Activated T-cell treated with anti-CD3 and anti-CD28 coated beads for 4 hours (primary cell): ENCODE measurements at places on chromosomes 1 and 21.

DNA sequence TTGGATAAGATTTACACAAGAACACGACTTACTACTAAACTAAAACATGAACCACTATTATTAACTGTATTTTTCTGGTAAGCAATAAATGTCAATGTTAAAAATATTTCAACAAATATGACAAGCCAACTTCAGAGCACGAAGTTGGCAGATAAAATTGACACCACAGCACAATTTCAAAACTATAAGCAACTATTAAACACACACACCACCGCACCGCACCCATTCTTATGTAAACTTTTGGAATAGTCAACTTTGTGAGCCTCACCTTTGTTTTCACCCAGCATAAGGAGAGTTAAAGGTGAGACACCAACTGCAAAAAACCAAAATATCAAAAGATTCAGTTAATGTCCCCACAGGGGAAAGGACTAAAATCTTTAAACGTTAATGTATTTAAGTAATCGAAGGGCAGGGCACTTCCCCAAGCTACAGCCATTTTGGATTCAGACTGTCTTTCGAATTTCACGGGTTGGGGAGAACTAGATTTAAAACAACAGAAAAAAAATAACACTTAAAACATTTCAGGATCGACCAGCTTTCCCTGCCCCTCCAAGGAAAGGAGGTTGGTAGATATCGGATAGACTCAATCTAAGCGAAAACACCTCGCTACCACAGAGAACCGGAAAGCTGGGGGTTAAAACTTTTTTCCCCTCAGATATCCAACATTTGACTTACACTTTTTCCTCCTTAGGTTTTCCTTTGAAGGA, 872 bp downstream of the GPBP1L1 start:
- no peak for DNase-seq

DNA sequence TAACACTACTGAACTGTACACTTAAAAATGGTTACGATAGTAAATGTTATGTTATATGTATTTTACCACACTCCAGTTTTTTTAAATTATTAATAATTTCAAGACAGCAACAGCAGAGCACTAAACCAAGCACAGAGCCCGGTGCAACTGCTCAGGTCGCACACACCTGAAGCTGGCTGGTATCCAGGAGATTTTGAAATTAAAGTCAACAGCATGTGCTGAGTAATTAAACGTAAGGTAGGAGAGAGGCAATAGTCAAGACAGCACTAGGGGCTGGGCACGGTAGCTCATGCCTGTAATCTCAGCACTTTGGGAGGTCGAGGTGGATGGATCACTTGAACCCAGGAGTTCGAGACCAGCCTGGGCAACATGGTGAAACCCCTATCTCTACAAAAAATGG, 35.1 kb upstream of the SLC30A10 start:
- DNase-seq = no peak

GRCh38 chr1:15848143-15848928, 829 bp downstream of the SPEN start:
- DNase-seq = peak; percentile 19

DNA sequence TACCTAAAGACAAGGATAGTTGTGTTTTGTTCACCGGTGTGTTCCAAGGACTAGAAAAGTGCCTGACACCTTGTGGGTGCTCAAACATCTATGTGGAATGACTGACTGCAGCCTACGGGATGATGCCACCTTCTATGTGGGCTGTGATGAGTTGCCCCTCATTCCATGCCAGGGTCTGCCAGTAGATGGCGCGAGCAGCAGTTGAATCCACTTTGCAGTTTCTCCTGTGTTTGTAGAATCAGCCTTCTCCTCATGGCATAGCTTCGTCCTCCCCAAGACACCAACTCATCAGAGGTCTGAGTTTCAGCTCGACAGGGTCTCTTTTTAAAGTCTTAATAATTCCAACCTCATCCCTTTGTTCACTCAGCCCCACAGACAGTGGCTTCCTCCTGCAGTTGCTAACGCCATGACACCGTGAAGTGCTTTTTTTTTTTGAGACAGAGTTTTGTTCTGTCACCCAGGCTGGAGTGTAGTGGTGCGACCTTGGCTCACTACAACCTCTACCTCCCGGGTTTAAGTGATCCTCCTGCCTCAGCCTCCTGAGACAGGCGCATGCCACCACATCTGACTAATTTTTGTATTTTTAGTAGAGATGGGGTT, 133.7 kb downstream of the CAPN8 start:
- peak; percentile 26 for DNase-seq

GRCh38 chr21:37155186-37155585, 82.1 kb downstream of the TTC3 start:
- DNase-seq = no peak

DNA sequence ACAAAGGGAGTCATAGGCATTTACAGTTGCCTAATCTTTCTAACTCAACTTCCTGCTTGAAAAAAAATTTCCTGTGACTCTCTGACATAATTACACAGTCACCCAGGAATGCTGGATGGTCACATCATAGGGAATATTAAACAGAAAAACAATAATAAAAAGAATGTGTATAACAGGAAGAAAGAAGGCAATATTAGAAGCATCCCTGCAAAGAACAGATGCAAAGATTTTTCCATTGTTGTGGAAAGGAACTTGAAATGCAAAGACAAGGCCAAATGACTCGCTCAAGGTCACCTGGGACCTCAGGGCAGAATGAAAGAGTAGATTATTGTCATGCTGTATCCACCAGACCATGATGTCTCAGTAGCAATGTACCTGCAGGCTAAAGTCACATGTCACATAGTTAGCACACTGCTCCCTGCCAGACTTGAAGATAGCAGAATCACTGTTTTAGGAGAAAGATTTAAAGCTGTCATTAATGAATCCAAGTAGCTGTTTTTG, 184.3 kb downstream of the CYYR1 start:
- no peak for DNase-seq

- DNase-seq = no peak
Observed at GRCh38 chr1:181525104-181525721, 41.9 kb downstream of the CACNA1E start.

- DNase-seq = no peak
Observed at GRCh38 chr1:184788970-184789369, 34.3 kb upstream of the EDEM3 start.

GRCh38 chr1:42364542-42364941, 16.1 kb upstream of the RIMKLA start:
- no peak for DNase-seq

DNA sequence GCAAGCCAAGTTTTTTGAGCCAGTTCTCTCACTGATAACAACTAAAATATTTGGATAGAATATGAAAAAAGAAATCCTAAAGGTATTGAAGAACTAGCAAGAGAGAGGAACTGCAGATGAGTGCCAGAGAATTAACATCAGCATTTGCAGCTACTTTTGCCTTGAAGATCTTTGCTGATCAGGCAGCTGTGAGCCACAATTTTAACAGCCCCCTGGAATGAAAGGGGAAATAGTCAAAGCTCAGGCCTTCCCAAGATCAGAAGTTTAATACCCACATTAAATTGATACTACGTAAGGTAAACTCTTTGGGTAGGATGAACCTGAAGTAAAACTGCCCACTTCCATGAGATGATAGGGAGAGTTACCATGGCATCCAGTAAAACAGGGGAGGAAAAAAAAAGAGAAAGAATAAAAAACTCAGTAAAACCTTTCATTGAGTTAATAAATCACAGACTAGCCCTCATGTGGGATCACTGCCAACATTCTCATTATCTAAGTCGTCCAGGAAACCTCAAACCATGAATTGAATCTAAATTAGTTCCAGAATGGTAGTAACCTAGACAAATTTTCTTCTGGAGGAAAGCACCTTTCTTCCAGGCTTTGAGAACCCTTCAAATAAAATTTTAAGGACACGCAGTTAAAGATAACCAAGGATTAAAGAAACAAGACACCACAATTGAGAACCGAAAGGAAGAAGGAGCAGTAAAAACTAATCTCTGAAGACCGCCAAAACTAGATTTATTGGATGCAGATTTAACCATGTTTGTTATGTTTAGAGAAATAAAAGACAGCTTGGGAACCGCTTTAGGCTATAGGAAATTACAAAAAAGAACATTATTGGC, 28.3 kb downstream of the SCP2 start:
- DNase-seq = no peak

- no peak for DNase-seq
Observed at GRCh38 chr1:71908871-71909390, 373.4 kb downstream of the NEGR1 start.

GRCh38 chr1:183734543-183735036, 70.3 kb upstream of the RGL1 start:
- no peak for DNase-seq

- peak; percentile 88 for DNase-seq
Observed at GRCh38 chr1:206635080-206635977, at the start of gene DYRK3. TSS of gene DYRK3 (plus strand) at chr1:206635536. CDS start at chr1:206635704, 168 bp downstream.

GRCh38 chr1:238252033-238252802, 361.5 kb upstream of the ZP4 start:
- DNase-seq = peak; percentile 1

- DNase-seq = no peak
Observed at GRCh38 chr1:67333603-67334002, 25.9 kb downstream of the IL12RB2 start.

DNA sequence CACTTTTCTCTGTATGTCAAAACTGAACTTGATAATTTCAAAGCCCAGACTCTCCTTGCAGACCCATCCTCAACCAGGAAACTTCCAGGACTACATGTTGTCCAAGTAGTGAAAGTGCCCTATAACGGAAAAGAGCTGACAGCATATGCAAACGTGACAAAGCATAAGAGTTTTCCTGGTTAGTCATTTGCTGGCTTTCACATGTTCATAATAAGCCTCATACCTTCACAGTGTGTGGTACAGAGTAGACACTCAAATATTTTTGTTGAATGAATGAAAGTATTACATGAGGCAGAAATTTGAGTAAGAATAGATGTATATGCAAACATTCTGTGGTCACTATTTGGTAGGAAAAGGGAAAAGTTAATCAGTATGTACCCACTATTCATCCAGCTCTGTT, 473.3 kb downstream of the MRPL39 start:
- DNase-seq = no peak

DNA sequence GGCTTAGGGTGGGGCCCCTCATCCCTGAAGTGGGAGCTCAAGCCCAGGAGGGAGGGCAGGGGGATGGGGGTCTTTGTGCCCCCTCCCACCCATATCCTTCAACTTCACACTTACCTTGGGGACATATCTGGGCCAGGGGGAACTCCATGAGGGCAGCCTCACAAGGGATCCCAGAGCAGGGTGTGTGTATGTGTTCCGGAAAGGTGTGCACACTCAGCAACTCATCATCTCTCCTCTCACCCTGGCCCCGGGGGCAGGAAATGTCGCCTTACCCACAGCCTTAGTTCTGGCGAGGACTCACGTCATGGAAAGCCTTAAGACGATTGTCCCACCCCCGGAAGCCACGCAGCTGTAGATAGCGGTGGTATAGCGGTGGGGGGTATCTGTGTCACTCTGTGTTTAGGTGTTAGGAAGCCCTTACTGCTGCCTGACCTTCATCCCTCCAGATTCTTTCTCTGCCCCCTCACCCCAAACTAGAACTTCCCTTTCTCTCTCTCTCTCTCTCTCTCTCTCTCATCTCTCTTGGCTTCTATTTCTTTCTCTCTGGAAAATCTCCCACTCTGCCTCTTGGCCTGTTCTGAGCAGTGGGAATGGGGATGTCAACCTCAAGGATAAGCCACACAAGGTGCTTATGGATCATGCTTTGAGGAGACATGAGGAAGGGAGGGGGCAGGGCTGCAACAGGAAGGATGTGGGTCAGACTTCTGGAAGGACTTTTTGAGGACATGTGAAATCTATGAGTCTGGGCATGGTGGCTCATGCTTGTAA, at the start of gene SH2D2A:
TSS of gene SH2D2A (minus strand) at position 288 of the 768 bp plus-strand sequence. CDS start at position 148, 140 bp downstream.
- DNase-seq = peak; percentile 94

- no peak for DNase-seq
Observed at GRCh38 chr1:44043176-44044070, 12.2 kb upstream of the SLC6A9 start.

DNA sequence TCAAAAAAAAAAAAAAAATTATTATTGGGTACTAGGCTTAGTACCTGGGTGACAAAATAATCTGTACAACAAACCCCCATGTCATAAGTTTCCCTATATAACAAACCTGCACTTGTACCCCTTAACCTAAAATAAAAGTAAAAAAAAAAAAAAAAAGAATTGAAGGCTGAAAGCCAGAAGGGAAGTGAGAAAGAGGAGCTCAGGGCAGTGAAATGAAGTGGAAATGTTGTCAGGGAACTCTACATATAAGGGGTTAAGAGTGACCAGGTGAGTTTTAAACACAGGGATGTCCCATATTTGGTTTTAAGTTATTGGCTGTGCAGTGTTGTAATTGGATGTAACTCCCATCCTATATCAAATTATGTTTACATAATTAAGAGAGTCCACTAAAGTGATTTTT, 85.7 kb upstream of the ABCD3 start:
- DNase-seq = no peak

DNA sequence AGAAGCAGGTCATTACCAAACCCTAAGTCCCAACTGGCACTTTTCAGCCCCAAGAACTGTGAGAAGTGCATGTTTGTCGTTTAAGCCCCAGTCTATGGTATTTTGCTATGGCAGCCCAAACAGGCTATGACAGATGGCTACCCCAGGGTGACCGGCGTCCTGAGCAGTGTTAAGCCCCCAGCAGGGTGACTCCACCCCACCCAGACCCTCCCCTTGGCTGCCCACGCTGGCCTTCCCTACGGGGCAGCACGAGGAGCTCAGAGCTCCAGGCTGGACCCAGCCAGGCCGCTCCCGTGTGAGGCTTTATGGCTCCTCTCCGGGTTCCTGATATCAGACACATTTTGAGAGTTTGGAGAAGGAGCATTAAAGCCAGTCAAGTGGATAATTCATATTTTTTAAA, 684.0 kb downstream of the PTPRU start:
- no peak for DNase-seq

GRCh38 chr1:55329808-55330432, 114.8 kb upstream of the USP24 start:
- DNase-seq = no peak

GRCh38 chr1:202101184-202101583, 21.5 kb upstream of the GPR37L1 start:
- no peak for DNase-seq

DNA sequence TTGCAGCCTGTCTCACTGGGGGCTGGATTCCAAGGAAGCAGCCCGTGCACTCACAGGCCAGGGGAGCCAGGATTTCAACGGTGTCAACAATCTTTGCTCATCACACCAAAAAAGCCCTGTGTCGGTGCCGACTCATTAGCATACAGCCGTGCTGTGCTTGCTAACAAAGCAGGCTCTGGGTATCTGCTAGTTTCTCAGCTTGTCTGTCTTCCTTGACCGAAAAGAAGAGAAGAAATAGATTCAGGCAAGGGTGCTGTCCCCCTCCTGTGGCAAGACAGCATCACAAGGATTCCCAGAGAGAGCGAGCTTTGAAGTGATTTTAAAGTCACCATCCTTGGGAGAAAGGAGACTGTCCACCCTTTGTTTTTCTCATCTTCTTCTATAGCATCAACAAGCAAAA, 214.7 kb downstream of the SDCCAG8 start:
- no peak for DNase-seq

- DNase-seq = no peak
Observed at GRCh38 chr1:192789871-192790270, 19.0 kb upstream of the RGS2 start.

DNA sequence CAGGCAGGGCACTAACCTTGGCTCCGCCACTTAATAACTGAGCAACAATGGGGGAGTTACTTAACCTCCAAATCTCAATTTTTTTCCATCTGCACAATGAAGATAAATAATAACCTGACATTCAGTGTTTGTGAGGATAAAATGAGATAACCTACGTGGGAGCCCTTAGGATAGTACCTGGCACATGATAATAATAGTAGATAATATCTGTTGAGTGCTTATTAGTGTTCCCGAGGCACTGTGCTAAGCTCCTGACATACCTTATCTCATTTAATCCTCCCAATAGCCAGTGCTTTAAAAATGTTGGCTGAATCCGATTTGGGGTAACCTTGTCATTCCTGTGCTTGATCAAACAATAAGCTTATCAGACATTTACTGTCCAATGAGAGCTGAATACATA, 128.7 kb upstream of the UBE2U start:
- no peak for DNase-seq
